ENCODE measurements at places on chromosomes 2 and 18.

- DNase-seq, result no peak
Measured at GRCh38 chr2:197620133-197620532, 55.3 kb downstream of the RFTN2 start.

DNA sequence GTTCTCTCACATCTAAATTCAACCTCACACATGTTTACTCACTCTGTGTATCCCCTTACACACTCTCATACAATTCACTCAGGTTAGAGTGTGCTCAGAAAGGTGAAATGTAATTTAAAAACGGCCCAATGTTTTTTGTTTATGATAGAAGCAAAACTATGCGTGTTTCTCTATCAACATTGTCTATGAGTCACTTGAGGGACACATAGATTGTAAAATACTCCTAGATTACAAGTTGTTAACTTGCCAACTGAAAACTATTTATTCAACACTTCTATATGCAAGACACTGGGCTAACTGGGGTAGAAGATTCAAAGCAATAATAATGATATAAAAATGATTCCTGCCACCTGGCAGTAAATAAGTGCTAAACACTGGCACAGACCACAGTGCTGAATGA is 24.6 kb downstream of the CCDC195 start:
- DNase-seq, result no peak

GRCh38 chr2:134399096-134399495 is 145.2 kb downstream of the MGAT5 start:
- DNase-seq, result no peak

- no peak for DNase-seq
Measured at GRCh38 chr18:8769509-8770095, 64.2 kb downstream of the MTCL1 start.

DNA sequence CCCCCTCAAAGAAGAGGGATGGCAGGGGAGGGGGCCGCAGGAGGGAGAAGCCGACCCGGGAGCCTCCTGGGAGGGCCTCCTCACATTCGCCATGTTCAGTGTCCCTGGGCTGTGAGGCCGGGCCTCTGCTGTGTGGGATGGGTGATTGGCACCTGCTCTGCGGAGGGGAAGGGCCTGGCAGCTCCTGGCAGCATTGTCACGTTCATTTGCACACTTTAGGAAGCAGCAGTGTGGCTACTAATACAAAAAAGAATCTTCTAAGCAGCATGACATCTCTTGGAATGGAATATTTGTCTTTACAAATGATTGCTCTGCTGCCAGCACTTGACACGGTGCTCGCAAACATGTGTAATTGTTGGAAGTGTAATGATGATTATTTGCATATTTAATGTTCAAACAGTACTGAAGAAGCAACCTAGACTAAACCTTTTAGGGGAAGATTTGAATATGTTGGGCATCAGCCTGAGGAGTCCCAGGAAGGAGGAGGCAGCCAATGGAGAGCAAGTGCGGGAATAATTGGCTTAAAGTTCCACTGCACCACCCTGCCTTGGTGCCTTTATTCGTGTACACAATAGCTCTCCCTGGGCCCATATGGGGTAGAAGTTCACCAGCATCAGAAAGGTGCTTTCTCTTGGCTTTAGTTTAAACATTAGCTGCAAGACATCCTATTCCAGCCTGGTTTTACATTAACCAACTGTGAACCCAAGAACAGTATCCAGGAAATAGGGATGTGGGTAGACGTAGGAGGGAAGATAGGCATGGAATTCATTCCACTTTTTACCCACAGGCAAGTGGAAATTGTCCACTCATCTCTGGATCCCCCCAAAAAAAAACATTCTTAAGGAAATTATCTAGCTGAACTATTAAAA is 404.9 kb downstream of the TMEM182 start:
- DNase-seq, result no peak

GRCh38 chr2:218727502-218728165 is 17.0 kb downstream of the TTLL4 start:
- no peak for DNase-seq

GRCh38 chr2:219439506-219439905 is 4.9 kb downstream of the SPEG start:
- no peak for DNase-seq

GRCh38 chr2:191557841-191558240 is 120.1 kb upstream of the NABP1 start:
- DNase-seq, result no peak

DNA sequence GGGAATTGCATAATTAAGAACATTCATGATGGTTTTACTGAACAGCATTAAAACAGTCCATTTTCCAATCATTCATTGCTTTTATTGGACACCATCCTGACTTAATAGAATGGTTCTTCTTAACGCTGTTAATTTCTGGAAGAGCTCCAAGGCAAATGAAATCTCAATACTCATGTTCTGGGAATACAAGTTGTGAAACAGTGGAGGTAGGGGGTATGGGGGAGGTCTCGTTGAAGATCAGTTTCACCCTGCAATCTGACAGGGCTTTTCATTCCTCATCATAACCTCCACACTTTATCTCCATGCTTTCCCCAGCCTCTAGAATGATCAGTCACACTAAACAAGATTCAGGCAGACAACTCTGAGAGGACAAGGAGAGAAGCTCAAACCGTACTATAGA is 113.6 kb downstream of the ETAA1 start:
- no peak for DNase-seq

DNA sequence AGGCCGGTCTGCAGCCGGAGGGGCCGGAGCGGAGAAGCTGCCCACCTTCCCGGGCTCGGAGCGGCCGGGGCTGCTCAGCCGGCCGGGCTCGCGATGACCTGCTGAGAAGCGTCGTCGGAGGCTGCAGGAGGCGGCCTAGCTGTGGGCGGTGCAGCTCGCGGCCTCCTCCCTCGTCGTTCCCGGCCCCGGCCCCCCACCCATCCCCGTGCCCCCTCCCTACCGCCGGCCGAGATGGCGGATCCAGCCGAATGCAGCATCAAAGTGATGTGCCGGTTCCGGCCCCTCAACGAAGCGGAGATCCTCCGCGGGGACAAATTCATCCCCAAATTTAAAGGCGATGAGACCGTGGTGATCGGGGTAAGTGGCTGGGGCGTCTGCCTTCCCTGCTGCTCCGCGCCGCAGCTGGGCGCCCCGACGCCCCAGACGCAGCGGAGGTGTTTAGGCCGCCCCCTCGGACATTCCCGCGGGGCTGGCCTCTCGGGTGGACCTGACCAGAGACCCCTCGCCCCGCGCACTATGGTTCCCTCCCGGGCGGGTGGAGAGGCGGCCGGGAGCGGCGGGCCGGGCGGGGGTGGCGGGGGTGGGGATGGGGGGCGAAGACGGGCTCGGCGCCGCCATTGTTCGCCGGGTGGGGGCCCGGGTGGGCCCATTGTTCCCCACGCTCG is 492 bp downstream of the KIF5C start:
- DNase-seq, result no peak

GRCh38 chr18:63817441-63818051 is 42.3 kb downstream of the SERPINB7 start:
- no peak for DNase-seq

DNA sequence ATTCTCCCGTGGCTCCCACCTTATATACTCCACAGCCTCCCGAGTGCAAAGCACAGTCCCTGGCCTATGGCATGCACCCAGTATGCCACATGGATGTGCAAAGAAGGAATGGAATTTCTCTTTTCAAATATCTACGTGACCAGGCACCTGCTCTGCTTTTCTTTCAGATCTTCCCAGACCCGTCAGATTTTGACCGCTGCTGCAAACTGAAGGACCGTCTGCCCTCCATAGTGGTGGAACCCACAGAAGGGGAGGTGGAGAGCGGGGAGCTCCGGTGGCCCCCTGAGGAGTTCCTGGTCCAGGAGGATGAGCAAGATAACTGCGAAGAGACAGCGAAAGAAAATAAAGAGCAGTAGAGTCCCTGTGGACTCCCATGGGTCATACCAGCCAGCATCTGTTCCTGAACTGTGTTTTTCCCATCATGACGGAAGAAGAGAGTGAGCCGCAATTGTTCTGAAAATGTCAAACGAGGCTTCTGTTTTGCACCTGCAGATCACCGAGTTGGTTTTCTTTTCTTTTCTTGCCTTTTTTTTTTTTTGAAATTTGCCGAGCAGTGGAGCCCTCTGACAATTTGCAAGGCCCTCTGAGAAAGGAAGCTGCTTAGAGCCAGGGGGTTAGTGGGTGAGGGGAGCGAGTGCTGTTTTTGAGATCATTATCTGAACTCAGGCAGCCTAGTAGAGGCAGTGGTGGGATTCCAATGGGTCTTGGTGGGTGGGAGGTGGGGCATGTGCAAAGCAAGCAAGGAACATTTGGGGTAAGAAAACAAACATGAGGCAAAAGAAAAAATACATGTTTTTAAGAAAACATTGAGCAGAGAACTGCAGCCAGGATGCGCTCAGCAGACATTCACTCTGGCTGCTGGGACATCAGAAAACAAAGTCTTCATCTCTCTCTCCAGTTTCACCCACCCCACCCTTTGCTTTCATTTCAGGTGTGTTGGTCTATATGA is 26.2 kb downstream of the LBH start:
- DNase-seq, result no peak

DNA sequence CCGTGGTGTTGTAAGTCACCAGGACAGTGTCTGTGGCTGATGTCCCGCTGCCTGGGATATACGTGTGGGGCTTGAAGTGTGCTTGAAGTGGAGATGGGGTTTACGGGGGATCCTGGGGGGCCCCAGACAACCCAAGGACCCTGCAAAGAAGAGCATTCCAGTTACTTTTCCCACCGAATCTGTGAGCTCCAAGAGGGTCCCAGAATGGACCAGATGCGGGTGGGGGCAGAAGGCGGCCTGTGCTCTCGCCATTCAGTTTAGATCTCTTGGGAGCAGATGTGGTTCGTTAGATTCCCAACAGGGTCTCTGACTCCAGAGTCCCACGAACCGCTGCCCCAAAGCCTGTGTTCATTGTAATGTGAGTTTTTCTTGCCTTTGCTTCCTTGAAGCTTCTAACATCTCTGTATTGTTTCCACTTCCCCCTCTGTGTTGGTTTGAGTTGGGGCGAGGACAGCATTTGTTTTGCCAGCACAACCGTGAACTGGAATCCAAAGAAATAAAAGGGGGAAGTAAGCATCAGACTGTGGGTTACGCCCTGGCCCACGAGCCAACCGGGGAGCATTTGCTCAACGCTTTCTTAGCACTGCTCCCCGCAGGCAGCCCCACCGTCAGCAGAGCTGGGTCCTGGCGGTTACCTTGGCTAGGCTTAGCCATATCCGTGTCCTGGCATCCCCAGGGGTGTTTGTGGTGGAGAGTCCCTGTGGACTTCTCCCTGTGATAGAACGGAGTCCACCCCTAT is 92.1 kb downstream of the SH3BP4 start:
- DNase-seq, result no peak

DNA sequence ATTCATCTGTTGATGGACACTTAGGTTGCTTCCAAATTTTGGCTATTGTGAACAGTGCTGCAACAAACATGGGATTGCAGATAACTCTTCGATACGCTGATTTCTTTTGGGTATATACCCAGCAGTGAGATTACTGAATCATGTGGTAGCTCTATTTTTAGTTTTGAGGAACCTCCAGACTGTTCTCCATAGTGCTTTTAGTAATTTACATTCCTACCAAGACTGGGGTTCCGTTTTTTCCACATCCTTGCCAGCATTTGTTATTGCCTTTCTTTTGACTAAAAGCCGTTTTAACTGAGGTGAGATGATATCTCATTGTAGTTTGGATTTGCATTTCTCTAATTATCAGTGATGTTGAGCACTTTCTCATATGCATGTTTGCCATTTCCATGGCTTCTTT is 200.3 kb downstream of the MBD5 start:
- no peak for DNase-seq

DNA sequence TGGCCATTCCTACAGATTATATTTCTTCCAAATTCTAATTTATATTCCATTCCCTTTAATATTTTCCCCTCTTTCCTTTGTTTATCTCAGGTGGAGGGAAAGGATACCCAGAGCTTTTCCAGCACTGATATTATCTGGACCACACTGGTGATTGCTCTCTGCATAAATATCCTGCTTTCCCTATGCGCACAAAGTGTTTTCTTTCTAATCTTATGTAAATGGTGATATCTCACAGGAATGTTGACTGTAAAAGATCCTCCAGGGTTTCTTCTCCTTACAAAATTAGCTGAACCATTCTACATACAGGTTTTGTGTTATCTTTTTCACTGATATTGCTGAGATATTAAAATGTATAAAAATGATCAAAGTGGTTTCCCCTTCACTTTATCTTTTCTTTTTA is 59.1 kb upstream of the GALNT13 start:
- DNase-seq, result no peak

DNA sequence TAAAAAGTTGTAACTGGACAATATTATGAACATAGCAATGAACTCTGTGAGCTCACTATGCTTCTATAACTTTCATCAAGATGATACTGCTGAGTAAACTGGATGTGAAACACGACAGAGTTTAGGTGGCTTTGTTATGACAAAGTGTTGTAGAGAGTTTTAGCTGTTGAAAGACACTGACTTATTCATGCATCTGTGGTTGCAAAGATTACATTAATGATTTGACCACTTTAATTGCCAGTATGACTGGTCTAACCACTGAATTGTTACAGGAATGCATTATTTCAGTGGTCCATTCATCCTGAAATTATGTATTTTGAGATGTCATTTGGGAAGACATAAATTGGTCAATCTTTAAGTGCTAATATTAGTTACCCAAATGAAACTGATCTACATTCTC is 117.9 kb downstream of the SPHKAP start:
- no peak for DNase-seq

DNA sequence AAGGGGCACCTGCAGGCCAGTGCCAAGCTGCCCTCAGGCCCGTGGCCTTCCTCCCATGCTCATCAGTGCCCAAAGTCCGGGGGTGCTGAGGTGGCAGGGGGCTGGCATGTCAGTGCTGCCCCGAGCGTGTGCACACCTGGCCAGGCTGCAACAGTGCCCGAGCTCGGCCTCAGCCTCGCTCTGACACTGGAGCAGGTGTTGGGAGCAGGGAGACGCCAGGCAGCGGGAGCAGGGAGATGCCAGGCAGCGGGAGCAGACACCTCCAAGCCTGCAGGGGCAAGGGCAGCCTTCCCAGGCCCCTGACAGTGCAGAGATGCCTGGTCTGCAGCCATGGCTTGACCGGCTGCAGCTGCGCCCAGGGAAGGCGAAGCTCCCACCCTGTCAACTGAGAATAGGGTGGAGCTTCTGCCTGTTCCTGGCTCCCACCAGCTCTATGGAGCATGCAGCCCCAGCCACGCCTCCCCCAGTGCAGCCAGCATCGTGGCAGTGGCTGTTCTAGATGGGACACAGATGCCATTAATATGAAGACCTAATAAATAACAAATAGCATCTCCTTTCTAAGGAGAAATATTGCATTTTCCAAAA is 82.4 kb downstream of the DTNB start:
- no peak for DNase-seq

DNA sequence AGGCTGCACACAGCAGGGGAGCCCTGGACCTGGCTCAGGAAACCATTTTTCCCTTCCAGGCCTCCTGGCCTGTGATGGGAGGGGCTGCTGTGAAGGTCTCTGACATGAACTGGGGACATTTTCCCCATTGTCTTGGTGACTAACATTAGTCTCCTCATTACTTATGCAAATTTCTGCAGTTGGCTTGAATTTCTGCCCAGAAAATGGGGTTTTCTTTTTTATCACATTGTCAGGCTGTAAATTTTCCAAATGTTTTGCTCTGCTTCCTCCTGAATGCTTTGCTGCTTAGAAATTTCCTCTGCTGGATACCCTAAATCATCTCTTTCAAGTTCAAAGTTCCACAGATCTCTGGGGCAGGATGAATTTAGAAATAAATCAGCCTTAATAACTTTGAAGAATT is 78.2 kb downstream of the EHBP1 start:
- DNase-seq, result no peak
